AG09309 (cell line): ENCODE measurements at places on chromosomes 11 and 22.

DNA sequence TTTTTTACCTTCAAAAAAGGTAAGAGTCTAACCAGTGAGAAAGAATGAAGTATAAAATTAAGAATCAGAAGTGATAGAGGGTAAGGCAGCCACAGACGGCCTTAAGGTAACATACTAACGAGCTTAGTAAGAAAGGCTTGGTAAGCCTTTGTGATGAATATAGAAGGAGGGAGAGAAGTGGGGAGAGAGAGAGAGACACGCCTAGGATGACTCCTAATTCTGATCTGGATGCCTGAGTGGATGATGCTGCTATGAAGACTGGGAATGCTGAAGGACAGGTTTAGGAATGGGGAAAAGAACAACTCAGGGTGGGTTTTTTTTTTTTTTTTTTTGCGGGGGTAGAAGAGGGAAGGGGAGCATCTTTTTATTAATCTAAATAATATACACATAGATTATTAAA is 4.8 kb downstream of the FBXO3 start:
- DNase-seq = no peak

DNA sequence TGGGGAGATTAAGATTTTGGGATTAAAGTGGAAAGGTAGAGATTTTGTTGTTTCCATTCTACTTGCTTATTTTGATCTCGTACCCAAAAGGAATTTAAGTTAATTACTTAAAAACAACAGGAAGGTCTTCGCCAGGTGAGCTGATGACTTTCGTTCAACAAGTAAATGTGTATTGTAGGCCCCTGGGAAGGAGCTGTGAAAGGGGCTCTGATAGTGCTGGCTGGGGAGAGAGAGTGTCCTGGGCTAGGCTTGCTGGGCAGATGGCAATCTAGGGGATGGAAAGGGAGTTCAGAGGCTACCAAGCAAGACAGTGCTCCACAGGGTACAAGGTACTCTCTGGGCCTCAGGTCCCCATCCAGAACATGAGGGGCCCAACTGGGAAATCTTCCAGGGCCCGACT is 189.4 kb downstream of the CEP164 start:
- DNase-seq = no peak

DNA sequence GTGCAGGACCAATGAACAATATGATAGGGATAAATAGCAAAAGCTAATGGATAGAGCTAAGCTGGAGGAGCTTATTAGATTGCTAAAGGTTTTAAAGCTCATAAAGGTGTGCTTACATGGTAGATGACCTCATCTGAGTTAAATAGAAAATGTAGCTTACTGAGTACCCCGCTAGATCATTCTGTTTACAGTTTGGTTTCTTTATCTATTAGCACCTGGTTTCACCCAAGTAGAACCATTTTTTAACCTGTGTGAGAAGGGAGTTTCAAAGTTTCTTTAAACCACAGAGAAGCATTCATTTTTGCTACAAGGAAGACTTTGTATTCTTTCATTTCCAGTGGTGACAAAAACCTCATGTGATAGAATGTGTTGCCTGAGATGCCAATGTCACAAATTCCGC is 1778.0 kb downstream of the LRRC4C start:
- DNase-seq = no peak

GRCh38 chr11:443542-444199 is 1.9 kb upstream of the ANO9 start:
- DNase-seq = no peak

DNA sequence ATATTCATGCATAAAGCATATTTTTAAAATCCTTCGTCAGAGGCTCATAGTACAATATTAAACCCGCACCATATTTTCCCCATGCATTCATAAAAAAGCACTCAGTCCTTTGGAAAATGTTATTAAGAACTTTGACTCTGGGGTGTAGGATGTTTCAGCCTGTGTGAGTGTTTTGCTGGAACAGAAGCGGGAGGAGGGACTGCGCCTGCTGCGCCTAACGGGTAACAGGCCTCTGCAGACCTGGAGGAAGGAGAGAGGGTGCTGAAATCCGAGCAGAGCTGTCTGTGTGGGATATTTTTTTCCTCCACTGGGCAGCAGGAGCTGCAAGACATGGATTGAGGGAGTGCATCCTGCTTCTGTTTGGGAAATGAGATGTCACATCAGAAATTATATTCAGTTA is 483.0 kb downstream of the BRD1 start:
- no peak for DNase-seq

GRCh38 chr11:109303342-109303741 is 118.6 kb upstream of the C11orf87 start:
- DNase-seq = no peak

- DNase-seq = no peak
Measured at GRCh38 chr22:17396516-17396915, 27.3 kb downstream of the CECR2 start.

GRCh38 chr11:88042238-88042637 is 133.0 kb downstream of the RAB38 start:
- no peak for DNase-seq

DNA sequence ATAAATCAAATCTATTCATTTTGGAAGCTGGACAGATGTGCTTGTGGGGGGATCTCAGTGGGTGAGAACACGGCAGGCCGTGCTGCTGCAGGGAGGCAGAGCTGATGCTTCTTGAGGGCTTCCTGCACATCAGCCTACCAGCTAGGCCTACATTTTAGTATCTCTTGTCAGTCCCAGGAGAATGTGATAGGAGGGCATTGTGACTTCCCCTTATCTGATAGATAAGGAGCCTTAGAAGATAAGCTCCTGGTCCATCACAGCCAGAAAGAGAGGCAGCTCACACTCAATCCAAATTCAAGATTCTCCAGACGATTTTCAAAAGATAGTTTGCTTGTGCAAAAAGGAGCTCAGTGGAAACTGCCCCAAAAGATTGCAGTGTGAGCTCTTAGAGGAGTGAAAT is 89.0 kb downstream of the SHANK2 start:
- no peak for DNase-seq

- no peak for DNase-seq
Measured at GRCh38 chr22:44596396-44597125, 98.5 kb upstream of the RTL6 start.

DNA sequence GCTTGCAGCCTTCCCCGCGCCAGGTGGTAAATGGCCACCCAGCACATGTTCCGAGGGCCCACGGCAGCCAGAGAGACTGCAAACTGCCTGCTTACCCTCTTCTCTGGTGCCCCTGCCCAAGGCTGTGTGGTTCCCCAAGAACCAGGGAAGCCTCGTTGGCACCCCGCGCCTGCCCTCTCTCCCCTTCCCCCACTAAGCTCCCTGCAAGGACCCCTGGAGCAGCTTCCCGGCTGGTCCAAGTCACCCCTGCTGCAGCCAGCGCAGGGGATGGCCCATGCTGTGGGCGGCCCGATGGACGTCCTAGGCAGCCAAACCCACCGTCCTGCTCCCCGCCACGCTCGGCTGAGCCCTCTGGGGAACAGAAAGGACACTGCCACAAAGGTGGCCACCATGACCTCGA is 30.2 kb downstream of the MACROD1 start:
- DNase-seq = no peak

GRCh38 chr11:67632175-67632981 is 2.6 kb upstream of the NUDT8 start:
- no peak for DNase-seq

- DNase-seq = no peak
Measured at GRCh38 chr11:41714101-41714500, 254.6 kb upstream of the LRRC4C start.
